Left kidney (tissue), 8 donors: ENCODE measurements at places on chromosomes 3 and 15. TPM values are rescaled to one million over a fixed set of nuclear protein-coding genes. Genes with fewer than 3 reads are reported as not detected.

GRCh38 chr3:65497236-65497635 is 541.5 kb downstream of the MAGI1 start:
- DNase-seq: no peak

TGM5 gene
- not detected for polyA plus RNA-seq

- DNase-seq: peak; percentile 34
These were observed 25.5 kb upstream of the SNRPA1 start for GRCh38 chr15:101320501-101321052.

GRCh38 chr3:39029556-39029955 is 22.2 kb downstream of the SCN11A start:
- no peak for DNase-seq

DNA sequence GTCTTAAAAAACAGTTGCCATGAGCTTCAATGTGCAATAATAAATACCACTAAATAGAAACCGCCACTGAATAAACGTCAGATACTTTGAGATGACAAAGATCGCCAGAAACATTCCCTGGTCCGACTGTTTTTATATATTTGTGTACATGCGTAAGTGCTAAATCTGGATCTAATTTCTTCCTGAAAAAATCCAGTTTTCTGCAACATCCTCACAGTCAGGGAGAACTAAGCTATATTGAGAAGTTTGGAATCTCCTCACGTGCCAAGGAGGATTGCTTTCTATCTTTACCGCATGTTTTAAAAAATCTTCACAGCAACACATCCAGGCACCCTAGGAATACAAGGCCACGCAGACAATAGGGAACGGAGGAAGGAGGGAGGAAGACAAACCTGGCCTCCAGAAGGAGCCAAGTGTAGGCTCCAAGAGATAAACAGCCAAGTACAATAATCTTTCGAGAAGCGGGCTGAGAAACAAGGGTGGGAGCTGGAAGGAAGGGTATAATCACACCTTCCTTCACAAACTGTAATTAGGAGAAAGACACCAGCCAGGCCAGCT is 5.7 kb downstream of the VGLL4 start:
- DNase-seq: no peak

DNA sequence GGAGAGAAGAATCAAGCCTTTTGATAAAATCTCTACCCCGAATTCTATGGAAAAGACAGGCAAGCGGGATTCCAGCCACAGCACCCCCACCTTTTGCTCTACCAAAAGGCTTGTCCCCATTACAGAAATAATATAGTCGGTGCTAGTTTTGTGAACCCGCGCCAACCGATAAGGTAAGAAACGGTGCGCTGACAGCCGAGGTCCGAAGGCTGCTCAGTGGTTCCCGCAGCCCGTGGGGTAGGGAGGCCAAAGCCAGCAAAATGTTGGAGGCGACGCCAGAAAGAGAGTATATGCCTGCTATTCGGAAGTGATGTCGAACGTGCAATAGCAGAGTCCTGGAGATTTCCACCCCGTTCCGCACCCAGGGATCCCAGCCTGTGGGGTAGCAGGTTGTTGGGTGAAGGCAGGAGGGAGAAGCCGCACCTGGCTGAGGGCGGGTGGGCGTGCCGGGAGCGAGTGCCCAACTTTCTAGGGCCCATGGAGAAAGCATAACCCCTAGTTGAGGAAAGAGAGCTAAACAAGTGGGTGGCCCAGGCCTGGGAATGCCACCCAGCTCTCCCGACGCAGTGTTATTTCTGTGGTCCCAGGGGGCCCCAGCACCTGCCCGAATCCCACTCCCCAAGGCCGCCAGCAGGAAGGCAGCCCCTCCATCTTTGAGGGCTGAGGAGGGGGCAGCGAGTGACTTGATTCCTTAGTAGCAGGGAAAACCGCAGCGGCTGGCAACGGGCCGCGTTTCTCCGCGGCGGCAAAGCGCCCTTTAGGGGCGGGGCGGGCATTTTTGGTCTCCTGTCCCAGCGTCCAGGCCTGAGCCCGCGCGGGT is 7.9 kb upstream of the SOX2 start:
- DNase-seq: no peak

DNA sequence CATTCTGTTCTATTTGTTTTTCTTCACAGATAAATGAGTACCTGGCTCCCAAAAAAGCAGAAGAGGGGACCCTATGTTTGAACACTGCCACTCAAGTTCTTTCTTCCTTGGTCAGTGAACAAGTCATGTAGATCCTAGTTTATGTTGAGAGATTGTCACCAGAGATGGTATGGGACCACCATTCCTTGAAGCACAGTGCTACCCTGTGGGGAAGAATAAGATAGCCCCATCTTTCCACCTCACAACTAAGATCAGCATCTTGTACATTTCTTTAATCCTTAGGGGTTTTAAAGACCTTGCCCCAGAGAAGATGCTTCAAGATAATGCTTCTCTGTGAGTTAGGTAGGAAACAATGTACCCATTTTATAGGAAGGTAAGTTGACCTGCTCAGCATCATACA is 233.5 kb upstream of the WNT5A start:
- no peak for DNase-seq

CFAP91 gene
- polyA plus RNA-seq: 35.7 TPM
